ENCODE measurements at places on chromosomes 5 and 9.

- DNase-seq, result no peak
These were observed 135.2 kb upstream of the CLINT1 start for GRCh38 chr5:157993986-157994691.

- no peak for DNase-seq
These were observed 213.3 kb upstream of the FBXL7 start for GRCh38 chr5:15286650-15287049.

- DNase-seq, result no peak
These were observed 94.8 kb downstream of the PPIC start for GRCh38 chr5:122941737-122942136.

DNA sequence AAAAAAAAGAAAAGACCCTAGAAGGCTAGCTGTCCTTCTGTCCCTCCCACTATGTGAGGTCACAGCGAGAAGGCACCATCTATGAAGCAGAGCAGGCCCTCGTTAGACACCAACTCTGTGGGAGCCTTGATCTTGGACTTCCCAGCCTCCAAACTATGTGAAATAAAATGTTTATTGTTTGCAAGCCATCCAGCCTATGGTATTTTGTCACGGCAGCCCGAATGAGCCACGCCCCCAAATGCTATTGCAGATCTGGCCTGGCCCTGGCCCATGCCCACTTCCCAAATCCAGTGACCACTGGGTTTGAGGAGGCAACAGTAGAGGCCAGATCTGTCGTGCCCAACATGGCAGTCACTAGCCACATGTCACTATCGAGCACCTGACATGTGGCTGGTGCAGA lies 10.8 kb downstream of the STK10 start:
- DNase-seq, result no peak

GRCh38 chr9:2096376-2096970 lies 81.3 kb downstream of the SMARCA2 start:
- DNase-seq, result no peak

- no peak for DNase-seq
These were observed 63.1 kb upstream of the DEPDC1B start for GRCh38 chr5:60763061-60763460.

DNA sequence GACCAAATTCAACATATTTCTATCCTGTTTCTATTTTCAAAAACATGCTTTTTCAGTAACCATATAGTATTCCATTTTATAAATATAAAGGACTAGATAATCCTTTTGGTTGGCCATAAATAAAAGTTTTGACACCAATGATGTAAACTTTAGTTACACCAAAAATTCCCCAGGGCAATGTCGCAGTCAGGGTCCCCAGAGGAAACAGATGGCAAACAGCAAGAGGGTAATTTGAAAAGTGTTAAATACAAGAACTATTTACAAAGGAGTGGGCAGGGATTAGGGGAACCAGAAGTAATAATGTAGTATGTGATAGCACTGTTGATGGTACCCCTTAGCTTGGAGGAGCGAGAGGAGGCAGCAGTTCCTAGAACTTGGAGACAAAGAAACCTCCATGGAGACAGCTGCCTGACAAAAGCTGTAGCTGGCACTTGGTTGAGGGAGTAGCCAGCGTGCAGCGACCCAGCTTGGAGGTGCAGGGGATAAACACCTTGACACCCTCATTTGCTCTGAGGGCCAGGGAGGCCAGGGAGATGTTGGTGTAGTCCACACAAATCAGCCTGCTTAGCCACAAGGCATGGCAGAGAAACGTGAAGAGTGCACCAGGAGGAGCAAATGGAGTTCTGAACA lies 18.3 kb upstream of the MSANTD3 start:
- no peak for DNase-seq

- no peak for DNase-seq
These were observed 110.3 kb upstream of the CTSL start for GRCh38 chr9:87615547-87616148.

DNA sequence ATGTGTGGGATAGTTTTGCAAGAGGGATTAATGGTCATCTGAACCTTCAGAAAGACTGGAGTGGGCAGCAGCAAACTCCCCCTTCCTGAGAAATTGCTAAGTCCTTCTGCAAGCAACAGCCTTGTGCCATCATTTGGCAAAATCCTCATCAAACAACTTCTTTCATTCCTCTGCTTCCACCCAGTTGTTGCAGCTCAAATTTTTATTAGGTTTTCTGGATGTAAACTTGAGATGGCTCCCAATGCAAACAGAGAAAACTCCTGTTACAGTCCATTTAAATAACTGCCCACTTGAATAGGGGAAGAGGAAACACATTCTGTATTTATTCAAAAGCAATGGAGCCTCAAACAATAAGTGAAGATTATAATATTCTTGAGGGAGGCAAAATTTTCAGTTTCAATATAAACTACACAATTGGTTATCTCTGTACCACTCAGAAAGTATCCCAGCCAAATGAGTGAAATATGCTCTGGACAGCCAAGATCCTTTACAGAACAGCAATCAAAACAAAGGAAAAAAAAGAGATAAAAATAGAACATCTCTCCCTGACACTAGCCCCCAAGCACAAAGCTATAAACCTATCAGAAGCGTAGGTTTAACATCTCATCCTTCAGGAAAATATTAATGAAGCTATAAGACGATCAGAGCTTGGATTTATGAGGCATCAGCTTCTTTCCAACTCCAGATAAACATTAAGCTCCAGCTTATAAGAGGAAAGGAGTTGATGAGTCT lies 17.3 kb upstream of the DAP start:
- DNase-seq, result no peak

- no peak for DNase-seq
These were observed 133.4 kb downstream of the PAM start for GRCh38 chr5:102888483-102888882.

- DNase-seq, result no peak
These were observed 41.1 kb upstream of the SELENOP start for GRCh38 chr5:42852826-42853225.

DNA sequence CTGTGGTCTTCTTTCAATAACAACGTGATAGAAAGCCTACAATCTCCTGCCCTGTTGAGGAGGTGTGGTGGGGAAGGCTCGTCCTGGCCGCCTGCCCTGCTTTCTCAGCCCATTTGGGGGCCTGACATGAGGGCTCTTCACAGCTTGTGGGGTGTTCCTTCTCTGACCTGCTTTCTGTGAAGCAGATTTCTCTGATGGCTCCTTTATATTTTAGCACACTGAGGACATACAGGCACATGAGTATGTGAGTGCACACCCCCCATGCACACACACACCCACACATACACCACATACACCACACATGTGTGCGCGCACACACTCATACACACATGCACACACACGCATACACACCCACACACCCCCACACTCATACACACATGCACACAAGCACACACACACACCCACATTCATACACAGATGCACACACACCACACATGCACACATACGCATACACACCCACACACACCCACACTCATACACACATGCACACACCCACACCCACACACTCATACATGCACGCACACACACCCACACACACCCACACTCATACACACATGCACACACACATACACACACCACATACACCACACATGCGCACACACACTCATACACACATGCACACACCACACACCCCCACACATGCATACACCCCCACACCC lies 117.5 kb downstream of the COL5A1 start:
- no peak for DNase-seq

GRCh38 chr5:5105531-5105930 lies 34.6 kb upstream of the ADAMTS16 start:
- DNase-seq, result no peak

DNA sequence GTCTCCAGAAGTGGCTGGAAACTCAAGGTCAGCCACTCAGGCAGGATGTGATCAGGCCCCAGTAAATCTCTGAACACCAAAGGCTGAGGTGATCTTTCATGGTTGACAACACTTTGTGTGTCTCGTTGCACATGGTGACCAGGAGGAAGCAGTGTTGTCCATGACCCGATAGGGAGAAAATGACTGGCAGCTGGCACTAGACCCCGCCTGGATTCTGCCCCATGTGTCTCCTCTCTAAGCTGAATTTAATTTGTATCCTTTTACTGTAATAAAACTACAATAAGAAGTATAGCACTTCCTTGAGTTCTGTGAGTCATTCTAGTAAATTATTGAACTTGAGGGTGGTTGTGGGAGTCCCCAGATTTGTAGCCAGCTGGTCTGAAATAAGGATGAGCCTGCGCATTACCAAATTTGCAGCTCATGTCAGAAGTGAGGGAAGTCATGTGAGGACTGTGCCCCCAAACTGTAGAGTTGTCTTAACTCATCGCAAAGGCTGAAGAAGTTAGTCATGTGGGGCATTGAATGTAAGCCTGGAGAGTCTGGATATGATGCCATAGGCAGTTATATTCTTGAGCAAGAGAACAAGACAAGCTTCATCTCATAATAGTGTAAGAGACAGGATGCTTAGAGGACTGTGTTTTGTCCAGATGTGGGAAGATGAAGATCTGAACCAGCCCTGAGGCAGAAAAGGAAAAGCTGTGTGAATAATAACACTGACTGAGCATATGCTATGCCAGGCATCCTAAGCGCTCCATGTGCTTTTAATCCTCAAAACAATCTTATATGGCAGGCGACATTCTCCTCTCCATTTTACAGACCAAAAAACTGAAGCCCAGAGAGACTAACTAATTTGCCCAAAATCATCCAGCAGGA lies 55.9 kb downstream of the TMEM215 start:
- no peak for DNase-seq

DNA sequence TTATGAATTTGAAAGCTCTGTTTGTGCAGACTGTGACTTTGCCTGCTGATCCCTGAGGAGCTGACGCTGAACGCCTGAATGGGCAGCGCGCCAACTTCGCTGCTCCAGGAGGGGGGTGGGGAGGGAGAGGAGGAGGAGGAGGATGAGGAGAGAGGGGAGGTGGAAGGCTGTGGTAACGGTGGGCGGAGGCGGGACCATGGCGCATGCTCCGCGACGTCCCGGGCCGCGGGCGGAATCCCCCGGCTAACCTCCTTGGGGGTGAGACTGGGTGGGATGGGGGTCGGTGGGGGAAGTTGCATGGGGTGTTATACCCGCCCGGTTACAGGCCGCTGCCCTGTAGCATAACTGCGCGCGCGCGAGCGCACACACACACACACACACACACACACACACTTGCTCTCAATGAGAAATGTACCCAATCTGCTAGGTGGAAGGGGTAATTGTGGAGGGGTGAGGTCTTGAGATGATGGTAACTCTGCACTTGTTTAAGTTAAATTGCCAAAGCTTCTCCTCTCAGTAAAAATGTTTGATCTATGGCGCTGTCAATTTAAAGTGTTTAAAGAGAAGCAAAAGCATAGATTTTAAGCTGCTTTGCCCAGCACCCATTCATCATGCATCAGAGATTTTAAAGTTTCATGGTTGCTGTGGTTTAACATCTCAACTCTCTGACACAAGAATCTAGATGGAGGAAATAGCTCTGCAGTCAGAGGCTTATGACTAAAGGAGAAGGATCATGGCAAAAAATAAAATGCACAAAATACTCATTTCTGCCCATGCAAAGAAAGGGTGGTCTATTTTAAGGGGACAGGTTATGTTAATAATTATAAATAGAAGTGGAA lies 76.6 kb upstream of the TBCA start:
- no peak for DNase-seq

DNA sequence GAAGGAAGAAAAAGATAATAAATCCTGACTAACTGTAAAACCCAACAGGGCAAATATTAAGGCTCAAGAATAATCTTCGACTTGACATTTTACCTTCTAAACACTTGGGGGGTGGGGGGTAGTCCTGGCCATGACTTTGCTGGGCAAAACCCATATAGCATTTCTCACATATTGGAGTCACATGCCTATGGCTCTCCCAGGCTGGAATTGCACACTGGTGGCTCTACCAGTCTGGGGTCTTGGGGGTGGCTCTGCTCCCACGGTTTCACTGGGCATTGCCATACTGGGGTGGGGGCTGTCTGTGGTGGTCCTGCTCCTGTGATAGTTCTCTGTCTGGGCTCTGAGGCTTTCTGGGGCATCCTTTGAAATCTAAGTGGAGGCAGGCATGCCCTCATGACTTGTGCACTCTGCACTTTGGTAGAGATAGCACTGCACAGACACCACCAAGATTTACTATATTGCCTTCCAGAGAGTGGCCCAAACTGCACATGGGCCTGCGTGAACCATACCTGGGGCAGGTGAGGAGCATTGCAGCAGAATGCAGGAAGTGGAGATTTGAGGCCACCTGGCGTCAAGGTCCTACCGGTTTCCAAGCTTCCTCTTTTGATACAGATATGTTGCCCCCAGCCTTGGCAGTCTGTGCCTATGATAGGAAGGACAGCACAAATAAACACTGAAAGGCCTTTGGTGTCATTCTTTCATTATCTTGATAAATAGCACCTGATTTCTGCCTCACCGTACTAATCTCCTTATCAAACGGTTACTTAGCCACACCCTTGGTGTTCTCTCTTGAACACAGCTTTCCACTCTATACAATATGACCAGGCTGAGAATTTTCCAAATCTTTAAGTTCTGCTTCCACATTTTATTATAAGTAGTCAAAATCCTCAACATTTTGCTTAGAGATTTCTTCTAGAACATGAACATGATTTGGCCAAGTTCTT lies 29.8 kb downstream of the BAAT start:
- no peak for DNase-seq

DNA sequence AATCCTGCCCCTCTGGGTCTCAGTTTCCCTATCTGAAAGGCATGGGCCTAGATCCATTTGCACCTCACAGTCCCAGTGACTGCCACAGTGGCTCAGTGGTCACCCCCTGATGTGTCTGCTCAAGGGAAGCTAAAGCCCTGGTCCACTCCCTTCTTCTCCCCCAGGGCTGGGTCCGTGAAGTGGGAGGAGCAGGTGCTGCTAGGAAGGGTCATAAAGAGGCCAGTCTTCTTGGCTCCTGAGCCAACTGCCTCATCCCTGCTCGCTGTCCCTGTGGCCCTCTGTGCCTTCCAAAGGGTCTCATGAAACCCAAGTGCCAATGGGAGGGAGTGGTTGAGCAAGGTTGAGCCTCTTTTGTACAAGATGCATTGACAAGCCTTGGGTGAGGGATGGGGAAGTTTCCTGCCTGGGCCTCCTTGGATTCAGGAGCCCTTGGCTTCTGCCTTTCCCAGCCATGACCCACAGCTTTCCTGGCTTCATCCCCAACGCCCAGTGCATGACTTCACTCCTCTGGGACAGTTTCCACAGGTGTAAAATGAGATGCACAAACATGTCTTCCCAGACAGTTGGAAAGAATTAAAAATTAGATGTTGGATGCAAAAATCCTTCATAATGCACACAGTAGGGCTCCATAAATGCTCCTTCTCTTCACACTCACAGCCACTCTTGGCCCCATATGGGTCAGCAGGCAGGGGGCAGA lies 1.6 kb upstream of the SLC6A7 start:
- no peak for DNase-seq

- DNase-seq, result no peak
These were observed 306.7 kb downstream of the EBF1 start for GRCh38 chr5:158792976-158793375.

GRCh38 chr9:1340390-1340789 lies 290.2 kb downstream of the DMRT2 start:
- no peak for DNase-seq

DNA sequence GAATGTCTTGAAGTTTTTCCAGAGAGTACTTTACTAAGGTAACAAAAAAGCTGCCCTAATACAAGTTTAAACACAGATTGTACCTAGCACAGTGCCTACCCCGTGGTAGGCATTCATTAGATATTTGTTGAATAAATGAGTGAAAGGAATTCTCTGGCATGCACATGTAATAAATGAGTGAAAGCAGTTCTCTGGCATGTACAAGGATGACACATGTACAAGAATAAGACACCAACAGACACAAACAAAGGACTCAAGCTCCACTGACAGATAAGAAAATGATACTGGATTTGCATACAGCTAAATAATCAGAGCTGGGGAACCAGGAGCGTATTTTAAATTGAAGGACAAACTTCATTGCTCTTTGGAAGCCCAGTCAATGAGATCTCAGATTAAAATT lies 535.8 kb downstream of the EFNA5 start:
- DNase-seq, result no peak

- DNase-seq, result no peak
These were observed 7.8 kb downstream of the NOTCH1 start for GRCh38 chr9:136537896-136538598.
